ENCODE measurements at places on chromosomes 1 and 21. TPM values are rescaled to one million over a fixed set of nuclear protein-coding genes. Genes with fewer than 3 reads are reported as not detected.

DNA sequence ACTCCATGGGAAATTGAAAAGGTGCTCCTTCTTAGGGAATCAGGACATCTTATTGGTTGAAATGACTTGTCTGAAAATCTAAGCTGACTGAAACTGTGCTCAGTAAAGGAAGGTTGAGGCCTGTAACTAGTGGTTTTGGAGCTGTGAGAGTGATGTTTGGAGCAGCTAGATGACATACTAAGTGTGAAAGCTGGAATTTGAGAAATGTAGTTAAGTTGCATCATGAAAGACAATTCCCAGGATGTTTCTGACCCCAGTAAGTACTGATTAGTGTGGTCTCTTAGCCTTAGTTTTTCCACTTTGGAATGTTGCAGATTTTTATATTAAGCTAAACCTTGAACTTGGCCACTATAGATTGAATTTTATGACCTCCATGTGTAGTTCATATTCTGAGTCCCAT, 154.9 kb downstream of the PAPPA2 start:
- no peaks in the 10 kb centered on the region for H3K4me1 ChIP-seq
- no peak for DNase-seq
- no peaks in the 10 kb centered on the region for H3K27me3 ChIP-seq

- DNase-seq = no peak
- H3K36me3 ChIP-seq = no peaks in the 10 kb centered on the region
- H3K4me3 ChIP-seq = no peak overlapping the region
- H3K4me1 ChIP-seq = peaks cover 2% of the 10 kb centered on the region
- no peaks in the 10 kb centered on the region for H3K27me3 ChIP-seq
These were observed 2.9 kb downstream of the PGBD5 start for GRCh38 chr1:230423261-230423660.

- no peak overlapping the region for H3K4me3 ChIP-seq
- DNase-seq = no peak
- no peak overlapping the region for H3K27ac ChIP-seq
- H3K36me3 ChIP-seq = no peaks in the 10 kb centered on the region
These were observed 105.1 kb upstream of the DPH5 start for GRCh38 chr1:101130673-101131072.

DNA sequence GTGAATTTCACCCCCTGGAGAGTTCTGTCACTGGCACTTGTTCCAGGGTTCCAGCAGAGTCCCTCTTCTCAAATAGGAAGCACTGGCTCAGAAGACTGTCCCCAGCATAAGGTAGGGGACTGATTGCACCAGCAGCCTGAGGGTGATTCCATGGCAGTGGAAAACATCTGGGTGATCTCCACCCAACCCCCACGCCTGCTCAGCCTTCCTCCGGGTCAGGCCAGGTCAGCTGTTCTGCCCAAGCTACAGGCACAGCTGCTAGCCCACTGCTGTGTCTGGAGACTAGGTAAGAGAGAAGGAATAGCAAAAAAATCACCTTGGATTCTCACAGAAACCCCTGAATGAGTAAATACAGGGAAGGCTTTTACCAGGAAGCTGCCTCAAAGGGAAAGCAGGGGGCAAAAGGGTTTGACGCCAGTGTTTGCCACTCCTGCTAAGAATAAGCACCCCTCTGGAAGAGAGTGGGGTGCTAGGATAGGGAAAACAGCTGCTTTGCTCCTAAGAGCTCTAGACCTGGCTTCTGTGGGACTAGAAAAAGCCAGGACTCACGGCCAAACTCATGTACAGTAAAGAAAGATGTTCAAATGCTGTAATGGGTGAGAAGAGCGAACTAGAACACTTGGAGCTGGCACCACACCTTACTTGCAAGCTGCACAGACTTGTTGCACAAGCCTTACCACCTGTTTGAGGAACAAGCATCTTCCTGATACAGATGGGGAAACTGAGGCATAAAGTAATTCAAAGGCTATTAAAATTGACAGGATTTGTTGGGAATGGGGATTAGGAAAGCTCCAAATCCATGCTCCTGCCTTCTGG, 1.0 kb upstream of the DENND2D start:
- no peaks in the 10 kb centered on the region for H3K36me3 ChIP-seq
- DNase-seq = no peak
- H3K4me1 ChIP-seq = no peaks in the 10 kb centered on the region
- H3K27me3 ChIP-seq = no peaks in the 10 kb centered on the region
- H3K4me3 ChIP-seq = no peak overlapping the region
- no peak overlapping the region for H3K27ac ChIP-seq

DNA sequence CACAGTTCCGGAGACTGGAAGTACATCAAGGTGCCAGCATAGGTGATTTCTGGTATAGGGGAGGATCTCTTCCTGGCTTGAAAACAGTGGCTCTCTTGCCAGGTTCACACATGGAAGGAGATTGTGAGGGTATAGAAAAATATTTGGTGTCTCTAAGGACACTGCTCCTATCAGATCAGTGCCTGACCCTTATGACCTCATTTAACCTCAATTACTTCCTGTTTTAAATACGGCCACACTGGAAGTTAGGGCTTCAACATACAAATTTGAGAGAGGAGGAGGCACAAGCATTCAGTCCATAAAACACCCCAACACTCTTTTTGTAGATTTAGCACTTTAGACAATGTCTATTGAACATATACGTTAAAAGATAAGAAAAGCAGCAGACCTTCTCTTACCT, 37.0 kb downstream of the COL6A1 start:
- no peaks in the 10 kb centered on the region for H3K36me3 ChIP-seq
- no peaks in the 10 kb centered on the region for H3K27me3 ChIP-seq
- no peak for DNase-seq
- no peak overlapping the region for H3K4me3 ChIP-seq
- no peak overlapping the region for H3K27ac ChIP-seq

GRCh38 chr1:161940866-161941591, 82.6 kb downstream of the OLFML2B start:
- no peak overlapping the region for H3K4me3 ChIP-seq
- H3K27me3 ChIP-seq = no peaks in the 10 kb centered on the region
- no peak for DNase-seq
- peaks cover 11% of the 10 kb centered on the region for H3K4me1 ChIP-seq

- peaks cover 4% of the 10 kb centered on the region for H3K4me1 ChIP-seq
- H3K4me3 ChIP-seq = no peak overlapping the region
- no peaks in the 10 kb centered on the region for H3K36me3 ChIP-seq
- no peaks in the 10 kb centered on the region for H3K27me3 ChIP-seq
- no peak overlapping the region for H3K27ac ChIP-seq
These were observed 3.7 kb downstream of the DEPDC1 start for GRCh38 chr1:68493193-68493592.

DNA sequence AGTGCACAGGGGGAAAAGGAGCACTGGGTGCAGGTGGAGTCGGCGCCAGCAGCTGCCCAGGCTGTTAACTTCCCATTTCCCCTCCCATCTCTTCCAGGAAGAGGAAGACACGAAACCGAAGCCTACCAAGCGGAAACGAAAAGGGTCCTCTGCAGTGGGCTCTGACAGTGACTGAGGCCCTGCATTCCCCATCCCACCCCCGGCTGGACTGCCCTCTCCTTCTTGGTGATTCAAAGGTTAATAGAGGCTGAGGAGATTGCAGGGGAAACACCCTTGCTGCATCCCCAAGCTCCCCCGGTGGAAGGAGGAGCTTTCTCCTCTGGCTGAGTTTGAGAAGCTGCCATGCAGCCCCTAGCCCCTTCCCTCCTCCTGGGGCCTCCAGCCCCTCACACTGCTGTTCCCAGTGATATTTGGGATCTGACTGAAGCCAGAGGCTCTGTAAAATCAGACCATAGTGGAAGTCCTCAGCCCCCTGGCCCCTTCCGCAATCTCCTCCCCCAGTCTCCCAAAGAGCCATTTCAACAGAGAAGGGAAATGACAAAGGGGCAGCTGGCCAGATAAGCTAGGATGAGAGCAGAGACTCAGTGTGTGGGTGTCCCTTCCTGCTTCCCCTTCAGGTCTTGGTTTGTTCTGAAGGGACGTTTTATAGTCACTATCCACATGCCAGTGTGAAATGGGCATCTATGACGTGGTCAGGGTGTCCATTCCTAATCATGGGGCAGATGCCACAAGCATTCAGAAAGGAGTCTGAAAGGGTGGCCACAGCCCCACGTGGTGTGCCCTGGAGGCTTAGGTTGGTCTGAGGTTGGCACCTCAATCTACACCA, 1.9 kb upstream of the SLC27A3 start:
- no peaks in the 10 kb centered on the region for H3K27me3 ChIP-seq
- H3K4me3 ChIP-seq = no peak overlapping the region
- no peak for DNase-seq
- H3K36me3 ChIP-seq = no peaks in the 10 kb centered on the region
- H3K4me1 ChIP-seq = peaks cover 6% of the 10 kb centered on the region
- H3K27ac ChIP-seq = no peak overlapping the region

DNA sequence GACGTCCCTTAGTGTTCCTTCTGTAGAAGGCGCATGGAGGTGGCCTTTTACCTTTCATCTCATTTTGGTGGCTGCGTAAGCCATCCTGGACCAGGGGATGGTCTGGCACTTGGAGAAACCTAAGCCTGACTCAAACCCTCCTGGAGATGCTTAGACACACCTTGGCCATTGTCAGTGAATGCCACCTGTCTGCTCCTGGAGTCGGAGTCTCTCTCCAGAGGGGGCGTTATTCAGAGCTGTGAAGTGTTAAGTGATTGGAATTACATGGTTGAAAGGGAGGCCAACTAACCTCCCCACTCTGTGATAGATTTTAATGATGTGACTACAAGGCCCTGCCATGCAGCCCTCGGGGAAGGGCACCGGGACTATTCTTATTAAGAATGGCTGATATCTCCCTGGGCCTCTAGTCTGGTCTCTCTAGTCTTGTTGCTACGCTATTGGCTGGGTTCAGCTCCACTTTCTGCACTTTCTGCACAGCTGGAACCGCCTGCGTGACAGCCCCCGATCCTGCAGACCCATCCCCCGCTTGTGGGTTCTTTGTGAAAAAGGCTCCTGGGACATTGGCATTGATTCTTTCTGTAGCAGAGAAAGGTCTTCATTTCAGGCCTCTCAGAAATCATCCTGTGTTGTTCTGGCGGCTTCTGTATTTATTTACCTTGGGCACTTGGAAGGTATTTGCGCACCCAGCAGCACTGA, 4.2 kb downstream of the RASSF5 start:
- no peak for DNase-seq
- H3K4me1 ChIP-seq = peaks cover 8% of the 10 kb centered on the region
- H3K27ac ChIP-seq = no peak overlapping the region

DNA sequence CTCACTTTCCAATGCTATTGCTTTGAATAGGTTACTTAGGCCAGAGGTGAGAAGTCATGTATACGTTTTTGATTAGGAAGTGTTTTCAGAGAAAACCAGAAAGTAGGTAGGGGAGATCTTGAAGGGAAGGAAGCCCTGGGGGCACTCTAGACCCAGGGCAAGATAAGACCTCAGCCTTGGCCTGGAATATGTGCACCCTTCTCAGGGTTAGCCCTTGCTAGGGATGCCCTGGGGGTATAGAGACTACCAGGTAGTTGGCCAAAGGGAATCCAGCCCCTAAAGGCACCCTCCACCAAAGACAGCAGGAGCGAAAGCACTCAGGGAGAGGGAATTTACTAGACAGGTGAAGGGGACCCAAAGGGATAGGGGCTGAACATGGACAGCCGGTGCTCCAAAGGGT, 7.0 kb downstream of the TIAM1 start:
- DNase-seq = no peak
- H3K4me1 ChIP-seq = no peaks in the 10 kb centered on the region

- no peaks in the 10 kb centered on the region for H3K36me3 ChIP-seq
- DNase-seq = no peak
- no peak overlapping the region for H3K4me3 ChIP-seq
These were observed 2.9 kb downstream of the ZNF672 start for GRCh38 chr1:248840946-248841345.

DNA sequence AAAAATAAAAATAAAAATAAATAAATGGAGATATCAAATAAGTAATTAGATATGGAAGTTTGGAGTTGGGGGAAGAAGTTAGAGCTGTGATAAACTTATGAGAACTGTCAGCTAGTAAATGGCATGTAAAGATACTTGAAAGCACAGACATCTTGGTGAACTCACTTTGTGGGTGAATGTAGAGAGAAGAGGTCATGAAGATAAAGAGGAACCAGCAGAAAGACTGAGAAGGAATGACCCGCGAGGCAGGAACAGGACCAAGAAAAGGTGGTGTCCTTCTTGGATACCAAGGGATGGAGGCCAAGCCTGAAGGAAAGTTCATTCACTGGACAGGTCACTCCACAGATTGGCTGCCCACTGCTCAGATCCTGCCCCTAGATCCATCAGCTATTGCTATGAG, 4.7 kb upstream of the CAPZB start:
- DNase-seq = no peak
- no peak overlapping the region for H3K27ac ChIP-seq
- no peak overlapping the region for H3K4me3 ChIP-seq
- H3K27me3 ChIP-seq = no peaks in the 10 kb centered on the region
- H3K36me3 ChIP-seq = no peaks in the 10 kb centered on the region
- peaks cover 13% of the 10 kb centered on the region for H3K4me1 ChIP-seq

GRCh38 chr21:27561116-27561515, 594.2 kb upstream of the ADAMTS5 start:
- peaks cover 2% of the 10 kb centered on the region for H3K4me1 ChIP-seq
- peak; percentile 9 for DNase-seq
- H3K27me3 ChIP-seq = no peaks in the 10 kb centered on the region

GRCh38 chr1:240663169-240663879, 51.4 kb upstream of the GREM2 start:
- no peaks in the 10 kb centered on the region for H3K4me1 ChIP-seq
- no peak for DNase-seq
- no peak overlapping the region for H3K4me3 ChIP-seq
- no peaks in the 10 kb centered on the region for H3K36me3 ChIP-seq

- H3K36me3 ChIP-seq = no peaks in the 10 kb centered on the region
- H3K4me3 ChIP-seq = no peak overlapping the region
- no peak overlapping the region for H3K27ac ChIP-seq
- H3K4me1 ChIP-seq = no peaks in the 10 kb centered on the region
These were observed 119.0 kb downstream of the AK5 start for GRCh38 chr1:77400781-77401180.

DNA sequence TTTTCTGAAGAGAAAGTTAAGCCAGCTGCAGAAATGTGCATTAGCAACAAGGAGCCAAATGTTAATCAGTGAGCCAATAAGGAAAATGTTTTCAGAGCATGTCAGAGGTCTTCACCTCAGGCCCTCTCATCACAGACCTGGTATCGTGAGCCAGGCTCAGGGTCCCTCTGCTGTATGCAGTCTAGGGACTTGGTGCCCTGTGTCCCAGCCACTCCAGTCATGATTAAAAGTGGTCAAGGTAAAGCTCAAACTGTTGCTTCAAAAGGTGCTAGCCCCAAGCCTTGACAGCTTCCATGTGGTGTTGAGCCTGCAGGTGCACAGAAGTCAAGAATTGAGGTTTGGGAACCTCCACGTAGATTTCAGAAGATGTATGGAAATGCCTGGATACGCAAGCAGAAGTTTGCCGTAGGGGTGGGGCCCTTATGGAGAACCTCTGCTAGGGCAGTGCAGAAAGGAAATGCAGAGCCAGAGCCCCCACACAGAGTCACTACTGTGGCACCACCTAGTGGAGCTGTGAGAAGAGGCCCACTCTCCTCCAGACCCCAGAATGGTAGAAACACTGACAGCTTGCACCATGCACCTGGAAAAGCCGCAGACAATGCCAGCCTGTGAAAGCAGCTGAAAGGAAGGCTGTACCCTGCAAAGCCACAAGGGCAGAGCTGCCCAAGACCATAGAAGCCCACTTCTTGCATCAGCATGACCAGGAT, 1128.7 kb downstream of the AMY1C start:
- H3K4me1 ChIP-seq = no peaks in the 10 kb centered on the region
- DNase-seq = no peak
- no peak overlapping the region for H3K27ac ChIP-seq
- no peaks in the 10 kb centered on the region for H3K36me3 ChIP-seq
- no peak overlapping the region for H3K4me3 ChIP-seq

ATP1A2 gene
- 32.8 TPM for total RNA-seq

CLCA1 gene
- 0.07 TPM for total RNA-seq

XKR8 gene
- total RNA-seq = 5.3 TPM

NCF2 gene
- 2.7 TPM for total RNA-seq

CDCP2 gene
- total RNA-seq = not detected
